ENCODE measurements at places on chromosomes 16 and 17.
A peak's percentile ranks its signal among the peaks of the same experiment; 100 is the strongest.

DNA sequence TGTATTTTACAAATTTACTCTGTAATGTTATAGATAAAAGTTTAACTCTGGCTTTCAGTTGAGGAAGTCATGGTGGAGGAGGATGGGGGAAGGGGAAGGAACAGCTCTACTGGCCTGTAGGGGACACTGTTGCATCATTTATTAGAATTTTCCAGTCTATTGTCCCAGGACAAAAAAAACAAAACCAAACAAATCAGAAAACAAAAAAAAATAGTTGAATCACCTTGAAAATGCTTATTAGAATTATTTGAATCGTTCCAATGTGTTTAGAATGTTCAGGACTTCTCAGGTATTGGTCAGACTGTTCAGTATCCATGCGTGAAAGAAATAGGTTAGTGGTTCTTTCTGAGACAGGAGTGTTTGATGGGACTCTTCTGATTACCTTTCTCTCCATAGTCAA is 242.0 kb downstream of the FTO start:
- H3K36me3 ChIP-seq = no peaks in the 10 kb centered on the region
- H3K4me1 ChIP-seq = no peaks in the 10 kb centered on the region
- no peak overlapping the region for H3K27ac ChIP-seq

DNA sequence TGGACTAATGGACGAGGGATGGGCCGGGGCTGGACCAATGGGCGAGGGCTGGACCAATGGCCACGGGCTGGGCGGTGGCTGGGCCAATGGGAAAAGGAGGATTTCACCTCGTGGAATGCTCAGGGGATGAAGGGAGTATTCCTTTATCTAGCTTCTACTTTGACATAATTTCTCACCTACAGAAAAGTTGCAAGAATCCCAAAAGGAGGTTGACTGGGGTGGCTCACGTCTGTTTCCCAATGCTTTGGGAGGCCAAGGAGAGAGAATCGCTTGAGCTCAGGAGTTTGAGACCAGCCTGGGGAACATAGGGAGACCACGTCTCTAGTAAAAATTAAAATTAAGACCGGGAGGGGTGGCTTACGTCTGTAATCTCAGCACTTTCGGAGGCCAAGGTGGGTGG is 5.7 kb upstream of the FLYWCH1 start:
- H3K27me3 ChIP-seq = no peaks in the 10 kb centered on the region
- no peaks in the 10 kb centered on the region for H3K36me3 ChIP-seq
- H3K4me1 ChIP-seq = peaks cover 14% of the 10 kb centered on the region
- no peak for DNase-seq
- H3K27ac ChIP-seq = no peak overlapping the region

DNA sequence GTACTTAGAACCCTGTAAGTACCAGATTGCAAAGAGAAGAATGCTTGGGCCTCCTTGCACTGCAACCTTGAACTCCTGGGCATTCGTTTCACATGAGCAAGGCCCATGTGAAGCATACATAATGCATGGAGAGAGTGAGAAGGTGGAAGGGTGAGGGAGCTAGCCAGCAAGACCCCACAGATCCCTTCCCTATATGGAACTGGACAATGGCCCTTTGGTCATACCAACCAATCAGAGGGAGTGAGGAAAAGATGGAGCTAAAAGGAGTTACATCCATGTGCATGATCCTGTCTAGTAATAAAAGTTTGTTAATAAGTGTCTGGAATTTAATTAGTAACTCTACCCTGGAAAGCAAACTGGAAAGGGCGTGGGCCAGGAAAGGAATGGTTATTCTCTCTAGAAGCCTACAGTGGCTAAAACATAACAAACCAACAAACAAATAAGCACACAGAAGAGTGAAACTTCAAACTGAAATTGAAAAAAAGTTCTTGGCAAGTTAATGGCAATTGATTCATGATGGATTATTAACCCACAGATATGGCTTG is 29.6 kb downstream of the DNAH3 start:
- H3K27ac ChIP-seq = no peak overlapping the region
- no peaks in the 10 kb centered on the region for H3K27me3 ChIP-seq
- no peaks in the 10 kb centered on the region for H3K36me3 ChIP-seq
- no peaks in the 10 kb centered on the region for H3K4me1 ChIP-seq
- H3K4me3 ChIP-seq = no peak overlapping the region

GRCh38 chr16:31475946-31476302 is 4.0 kb downstream of the TGFB1I1 start:
- no peak overlapping the region for H3K4me3 ChIP-seq
- no peaks in the 10 kb centered on the region for H3K27me3 ChIP-seq
- no peaks in the 10 kb centered on the region for H3K36me3 ChIP-seq

DNA sequence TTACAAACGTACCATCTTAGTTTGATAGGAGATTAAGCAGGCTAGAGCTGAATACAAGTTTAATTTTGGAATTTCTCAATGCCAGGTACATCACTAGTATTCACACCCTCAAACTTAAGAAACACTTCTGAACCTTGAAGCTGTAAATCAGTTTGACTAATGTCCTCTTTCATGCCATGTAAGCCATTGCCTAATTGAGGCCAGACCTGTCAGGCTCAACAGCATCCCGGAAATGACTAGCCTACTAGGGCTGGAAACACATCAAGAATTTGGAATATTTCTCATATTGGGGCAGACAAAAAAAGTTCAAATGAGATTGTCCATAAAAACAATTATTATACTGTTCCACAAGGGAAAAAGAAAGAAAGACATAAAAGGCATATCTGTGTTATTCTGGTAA is 1.7 kb downstream of the USP32 start:
- H3K27me3 ChIP-seq = no peaks in the 10 kb centered on the region
- no peak for DNase-seq

- H3K4me3 ChIP-seq = no peak overlapping the region
- H3K4me1 ChIP-seq = no peaks in the 10 kb centered on the region
- H3K27me3 ChIP-seq = no peaks in the 10 kb centered on the region
- no peaks in the 10 kb centered on the region for H3K36me3 ChIP-seq
- no peak overlapping the region for H3K27ac ChIP-seq
Observed at GRCh38 chr16:6684076-6684673, 648.5 kb upstream of the RBFOX1 start.

DNA sequence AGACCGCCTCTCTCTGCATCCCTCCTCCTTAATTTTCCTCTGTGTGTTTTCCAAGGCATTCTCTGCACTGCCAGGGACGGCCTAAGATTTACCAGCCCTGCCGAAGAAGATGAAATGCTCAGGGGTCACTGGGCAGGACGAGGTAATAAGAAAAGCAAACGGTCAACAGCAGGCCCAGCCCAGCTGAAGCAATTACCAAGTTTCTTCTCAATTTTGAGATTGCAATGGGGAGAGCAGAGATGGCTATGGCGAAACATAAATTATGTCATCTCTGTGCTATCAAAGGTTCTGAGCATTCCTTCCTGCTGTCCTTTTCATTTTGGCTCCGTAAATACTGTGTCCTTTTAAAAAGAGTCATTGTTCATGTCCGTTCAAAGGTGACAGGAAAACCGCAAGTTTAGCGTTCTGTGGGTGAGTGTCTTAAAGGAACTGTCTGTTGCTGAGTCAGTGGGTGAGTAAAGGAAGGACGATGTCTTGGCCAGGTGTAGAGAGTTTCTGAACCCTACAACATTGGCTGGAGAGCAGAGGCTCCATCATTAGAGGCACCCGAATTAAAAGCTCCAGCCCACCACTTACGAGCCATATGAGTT is 753.9 kb upstream of the EEF2KMT start:
- DNase-seq = no peak
- H3K4me1 ChIP-seq = no peaks in the 10 kb centered on the region
- no peaks in the 10 kb centered on the region for H3K27me3 ChIP-seq
- no peak overlapping the region for H3K4me3 ChIP-seq

GRCh38 chr16:84144209-84144858 is 643 bp downstream of the HSDL1 start:
- H3K4me1 ChIP-seq = peaks cover 13% of the 10 kb centered on the region
- H3K27ac ChIP-seq = peak overlapping the region; percentile 65
- no peaks in the 10 kb centered on the region for H3K27me3 ChIP-seq
- DNase-seq = peak; percentile 38
- H3K36me3 ChIP-seq = no peaks in the 10 kb centered on the region
- peak overlapping the region; percentile 78 for H3K4me3 ChIP-seq

GRCh38 chr16:78817200-78817739 is 717.8 kb downstream of the WWOX start:
- H3K4me1 ChIP-seq = no peaks in the 10 kb centered on the region
- no peak for DNase-seq
- H3K27ac ChIP-seq = no peak overlapping the region
- H3K36me3 ChIP-seq = no peaks in the 10 kb centered on the region

GRCh38 chr17:73281928-73282327 is 20.2 kb upstream of the CPSF4L start:
- H3K4me1 ChIP-seq = no peaks in the 10 kb centered on the region
- no peaks in the 10 kb centered on the region for H3K36me3 ChIP-seq
- no peak overlapping the region for H3K4me3 ChIP-seq
- no peak overlapping the region for H3K27ac ChIP-seq

DNA sequence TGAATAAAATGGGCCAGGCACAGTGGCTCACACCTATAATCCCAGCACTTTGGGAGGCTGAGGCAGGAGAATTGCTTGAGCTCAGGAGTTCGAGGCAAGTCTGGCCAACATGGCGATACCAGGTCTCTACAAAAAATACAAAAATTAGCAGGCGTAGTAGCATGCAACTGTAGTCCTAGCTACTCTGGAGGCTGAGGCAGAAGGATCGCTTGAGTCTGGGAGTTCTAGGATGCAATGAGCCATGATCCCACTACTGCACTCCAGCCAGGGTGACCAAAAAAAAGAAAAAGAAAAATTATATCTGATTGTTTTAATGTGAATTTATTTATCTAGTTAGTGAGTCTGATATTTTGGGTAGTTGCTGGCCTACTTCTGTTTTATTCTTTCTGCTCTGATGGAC is 7.0 kb downstream of the IL34 start:
- H3K27me3 ChIP-seq = no peaks in the 10 kb centered on the region
- H3K36me3 ChIP-seq = no peaks in the 10 kb centered on the region
- no peak overlapping the region for H3K27ac ChIP-seq
- no peak overlapping the region for H3K4me3 ChIP-seq
- no peak for DNase-seq

- no peaks in the 10 kb centered on the region for H3K4me1 ChIP-seq
- peaks cover 45% of the 10 kb centered on the region for H3K36me3 ChIP-seq
- no peaks in the 10 kb centered on the region for H3K27me3 ChIP-seq
- no peak overlapping the region for H3K27ac ChIP-seq
- no peak for DNase-seq
Observed at GRCh38 chr16:3518292-3518985, 17.6 kb downstream of the CLUAP1 start.

- peak overlapping the region; percentile 54 for H3K4me3 ChIP-seq
- no peaks in the 10 kb centered on the region for H3K36me3 ChIP-seq
- peaks cover 58% of the 10 kb centered on the region for H3K4me1 ChIP-seq
- peak; percentile 80 for DNase-seq
- H3K27ac ChIP-seq = peak overlapping the region; percentile 70
Observed at GRCh38 chr17:47205419-47205963, 3.7 kb upstream of the MYL4 start.

DNA sequence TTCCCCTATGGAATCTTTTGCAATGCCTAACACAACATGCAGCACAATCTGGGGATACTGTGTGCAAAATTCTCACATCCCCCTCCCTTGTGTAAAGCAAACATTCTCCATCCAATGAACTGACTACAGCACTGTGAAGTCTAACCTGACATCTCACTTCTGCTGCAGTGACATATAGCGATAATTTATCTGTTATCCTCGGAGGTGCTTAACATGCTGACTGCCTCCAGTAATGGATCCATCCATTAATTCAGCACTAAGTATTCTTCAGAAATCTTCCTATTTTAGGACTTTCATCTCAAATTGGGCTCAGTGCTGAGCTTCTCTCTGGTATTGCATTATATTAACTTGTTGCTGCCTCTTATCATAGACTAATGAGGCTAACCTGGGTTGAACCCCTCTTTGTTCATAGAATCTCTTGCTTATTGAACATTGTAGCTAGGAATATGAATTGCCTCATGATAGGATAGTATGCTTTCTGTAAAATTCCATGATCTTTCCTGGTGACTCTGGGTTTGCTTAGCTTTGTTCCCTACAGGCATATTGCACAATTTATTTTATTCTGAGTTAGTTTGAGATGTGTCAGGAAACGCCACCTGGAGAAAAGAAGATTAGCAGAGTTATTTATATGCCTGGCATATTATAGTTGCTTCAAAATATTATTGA is 187.9 kb downstream of the CNTNAP4 start:
- H3K27ac ChIP-seq = no peak overlapping the region

- H3K27ac ChIP-seq = peak overlapping the region; percentile 17
- no peak overlapping the region for H3K4me3 ChIP-seq
- no peaks in the 10 kb centered on the region for H3K27me3 ChIP-seq
Observed at GRCh38 chr17:82892899-82893565, 53.2 kb upstream of the ZNF750 start.

- DNase-seq = no peak
- H3K27me3 ChIP-seq = no peaks in the 10 kb centered on the region
- no peaks in the 10 kb centered on the region for H3K36me3 ChIP-seq
- H3K27ac ChIP-seq = no peak overlapping the region
- peaks cover 69% of the 10 kb centered on the region for H3K4me1 ChIP-seq
- H3K4me3 ChIP-seq = no peak overlapping the region
Observed at GRCh38 chr17:73230088-73230487, 31.6 kb downstream of the CPSF4L start.

DNA sequence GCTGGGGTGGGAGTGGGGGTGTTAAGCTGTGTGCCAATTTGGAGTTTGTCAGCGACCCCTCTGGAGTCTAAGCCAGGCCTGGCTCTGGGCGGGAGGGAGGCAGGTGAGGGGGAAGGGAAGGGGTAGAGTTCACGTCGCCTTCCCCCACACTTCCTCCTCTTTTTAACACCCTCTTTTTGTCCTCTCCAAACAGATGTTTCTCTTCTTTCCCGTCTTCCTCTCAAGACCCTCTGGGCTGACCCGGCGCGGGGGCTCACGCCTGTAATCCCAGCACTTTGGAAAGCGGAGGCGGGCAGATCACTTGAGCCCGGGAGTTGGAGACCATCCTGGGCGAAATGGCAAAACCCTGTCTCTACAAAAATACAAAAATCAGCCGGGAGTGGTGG is 3.3 kb downstream of the HOXB1 start:
- H3K36me3 ChIP-seq = no peaks in the 10 kb centered on the region
- H3K27me3 ChIP-seq = no peaks in the 10 kb centered on the region
- DNase-seq = no peak
- no peak overlapping the region for H3K27ac ChIP-seq
- H3K4me1 ChIP-seq = no peaks in the 10 kb centered on the region

DNA sequence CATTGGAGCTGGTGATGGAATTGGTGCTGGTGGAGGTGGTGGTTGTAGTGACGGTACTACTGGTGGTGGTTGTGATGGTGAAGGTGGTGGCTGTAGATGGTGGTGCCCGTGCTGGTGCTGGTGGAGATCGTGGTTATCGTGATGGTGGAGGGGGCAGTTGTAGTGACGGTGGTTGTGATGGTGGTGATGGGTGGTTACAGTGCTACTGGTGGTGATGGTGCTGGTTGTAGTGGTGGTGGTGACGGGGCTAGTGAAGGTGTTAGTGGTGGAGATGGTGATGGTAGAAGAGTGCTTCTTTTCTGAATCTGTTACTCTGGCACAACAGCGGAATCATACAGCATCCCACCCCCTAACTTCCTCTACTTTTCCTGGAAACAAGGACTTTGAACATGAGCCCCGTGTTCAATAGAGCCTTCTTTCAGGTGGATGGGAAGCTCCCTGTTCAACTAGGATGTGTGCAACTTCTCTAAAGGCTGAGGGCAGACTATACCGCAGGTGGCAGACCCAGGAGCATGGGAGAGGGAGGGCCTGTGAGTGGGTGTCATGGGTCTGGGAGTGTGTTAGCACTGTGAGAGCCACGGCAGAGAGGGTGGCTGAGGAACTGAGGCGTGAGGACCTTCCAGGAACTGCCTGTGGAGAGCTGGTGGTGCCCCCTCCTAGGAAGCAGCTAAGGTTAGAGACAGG is 8.2 kb downstream of the TBX21 start:
- H3K27ac ChIP-seq = peak overlapping the region; percentile 31
- DNase-seq = no peak
- H3K27me3 ChIP-seq = no peaks in the 10 kb centered on the region

- H3K4me3 ChIP-seq = no peak overlapping the region
- H3K27me3 ChIP-seq = no peaks in the 10 kb centered on the region
- no peaks in the 10 kb centered on the region for H3K36me3 ChIP-seq
- no peak overlapping the region for H3K27ac ChIP-seq
Observed at GRCh38 chr16:88287219-88287618, 95.5 kb upstream of the ZNF469 start.

All from CD4-positive, alpha-beta memory T cell (primary cell).